ENCODE measurements at places on chromosomes 13 and 19.

DNA sequence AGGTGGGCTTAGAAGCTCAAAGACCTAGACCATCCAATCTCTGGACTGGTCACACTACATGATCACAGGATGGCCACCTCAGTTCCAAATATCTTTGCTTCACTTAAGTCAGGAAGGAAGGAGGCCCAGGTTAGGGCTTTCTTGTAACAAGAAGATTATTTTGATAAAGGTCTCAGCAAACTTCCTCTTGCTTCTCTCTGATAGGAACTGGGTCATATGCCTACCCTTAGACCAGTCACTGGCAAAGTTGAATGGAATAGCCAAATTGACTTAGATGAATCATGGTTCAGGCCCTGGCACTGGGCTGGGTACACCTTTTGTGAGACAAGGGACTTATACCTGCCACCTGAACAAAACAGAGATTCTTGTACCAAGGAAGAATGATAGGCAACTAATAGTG is 11.0 kb downstream of the FRY start:
- no peak for DNase-seq

GRCh38 chr19:38387550-38388348 is at the start of gene GGN:
TSS of gene GGN (minus strand) at chr19:38388034. CDS start at chr19:38387261, 773 bp downstream.
- DNase-seq, result peak; percentile 88

DNA sequence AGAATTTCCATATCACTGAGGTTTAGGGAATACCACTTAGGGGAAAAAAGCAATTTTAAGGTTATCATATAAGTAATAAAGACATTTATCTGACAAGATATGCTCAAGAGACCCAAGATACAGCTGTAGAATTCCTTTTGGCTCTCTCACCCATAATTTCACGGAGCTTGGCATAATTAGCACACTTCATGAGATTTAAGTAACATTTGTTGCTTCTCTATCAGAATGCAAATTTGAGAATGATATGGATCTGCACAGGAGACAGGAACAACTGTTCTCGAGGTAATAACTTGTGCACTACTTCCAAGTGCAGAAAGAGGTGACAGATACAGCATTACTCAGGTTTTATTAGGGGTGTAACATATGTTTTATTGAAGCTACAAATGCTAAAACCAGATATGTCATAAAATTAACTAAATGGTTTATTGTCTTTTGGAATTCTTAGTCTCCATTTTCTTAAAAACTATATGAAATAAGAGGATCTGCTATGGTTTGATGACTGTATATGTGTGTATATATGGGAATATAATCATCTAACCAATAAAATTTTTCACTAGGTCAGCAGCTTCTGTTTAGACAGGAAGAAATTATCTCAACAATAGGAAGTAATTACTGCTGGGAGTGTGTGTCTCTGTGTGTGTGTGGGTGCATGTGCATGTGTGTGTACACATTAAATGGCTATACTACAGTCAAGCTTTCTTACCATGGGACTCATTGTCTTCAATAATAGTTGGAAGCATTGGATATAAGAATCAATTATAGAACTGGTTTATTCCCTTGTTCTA is 401.3 kb downstream of the PCDH17 start:
- DNase-seq, result no peak

- DNase-seq, result no peak
These were observed 30.4 kb upstream of the FARP1 start for GRCh38 chr13:98112456-98112855.

DNA sequence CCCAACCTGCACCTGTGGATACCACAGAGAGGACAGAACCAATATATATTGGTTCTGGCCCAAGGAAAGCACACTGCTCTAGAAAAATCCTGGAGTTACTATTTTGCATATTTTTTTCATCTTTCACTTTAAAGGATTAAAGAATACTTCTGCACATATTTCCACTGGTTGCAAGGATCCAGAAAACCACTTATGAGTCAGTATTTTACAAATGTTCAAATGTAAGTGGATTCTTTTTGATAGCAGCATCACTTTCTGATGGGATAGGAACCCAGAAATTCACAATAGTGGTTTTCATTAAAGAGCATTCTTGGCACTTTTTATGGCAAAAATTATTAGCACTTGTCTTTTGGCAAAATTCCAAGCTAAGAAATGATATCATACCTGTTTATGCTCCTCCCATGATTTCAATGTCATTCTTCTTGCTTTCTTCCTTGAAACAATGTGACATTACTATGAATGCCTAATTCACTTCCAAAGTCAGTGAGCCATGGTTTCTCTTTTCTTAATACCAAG is 38.2 kb downstream of the MZT1 start:
- no peak for DNase-seq

DNA sequence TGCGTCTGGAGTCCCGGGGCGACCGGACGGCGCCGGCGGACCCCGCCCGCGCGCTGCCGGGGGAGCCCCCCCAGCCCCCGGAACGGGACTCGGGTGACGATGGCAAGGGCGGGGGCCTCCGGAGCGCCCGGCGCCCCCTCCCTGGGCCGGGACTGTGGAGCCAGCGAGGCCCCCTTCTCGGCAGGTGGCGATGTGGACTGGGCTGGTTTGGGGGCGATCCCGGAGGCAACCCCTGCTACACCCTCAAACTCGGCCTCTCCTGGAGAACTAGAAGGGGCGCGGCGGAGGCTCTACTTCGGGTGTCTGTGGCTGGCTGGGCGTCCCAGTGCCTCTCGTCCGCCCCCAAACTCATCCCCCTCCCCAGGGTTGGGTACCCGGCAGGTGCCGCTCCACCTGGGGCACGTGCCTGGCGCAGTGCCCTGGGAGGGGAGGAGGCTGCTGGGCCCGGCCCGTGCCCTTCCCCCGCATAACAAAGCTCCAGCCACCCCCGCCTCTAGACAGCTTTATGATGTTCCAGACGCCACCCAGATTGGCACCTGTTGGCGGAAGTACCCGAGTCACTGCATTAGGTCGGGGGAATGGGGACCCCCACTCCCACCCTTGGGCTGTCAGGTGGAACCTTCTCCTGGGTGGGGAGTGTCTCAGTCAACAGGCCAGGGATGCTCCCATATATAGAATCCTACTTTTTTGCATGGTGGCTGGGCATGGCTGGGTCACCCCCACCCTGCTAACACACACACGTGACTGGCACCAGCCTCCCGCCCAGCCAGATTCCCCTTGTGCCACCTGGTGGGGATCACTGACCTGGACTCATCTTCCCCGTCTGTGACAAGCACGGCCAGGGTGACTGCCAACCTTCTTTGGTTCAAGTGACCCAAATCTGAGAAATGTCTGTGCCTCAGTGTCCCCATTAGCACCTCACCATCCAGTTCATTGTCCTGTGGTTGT is 722 bp downstream of the PKN1 start:
- DNase-seq, result peak; percentile 73

GRCh38 chr13:101739382-101740178 is 287.1 kb downstream of the ITGBL1 start:
- DNase-seq, result no peak

DNA sequence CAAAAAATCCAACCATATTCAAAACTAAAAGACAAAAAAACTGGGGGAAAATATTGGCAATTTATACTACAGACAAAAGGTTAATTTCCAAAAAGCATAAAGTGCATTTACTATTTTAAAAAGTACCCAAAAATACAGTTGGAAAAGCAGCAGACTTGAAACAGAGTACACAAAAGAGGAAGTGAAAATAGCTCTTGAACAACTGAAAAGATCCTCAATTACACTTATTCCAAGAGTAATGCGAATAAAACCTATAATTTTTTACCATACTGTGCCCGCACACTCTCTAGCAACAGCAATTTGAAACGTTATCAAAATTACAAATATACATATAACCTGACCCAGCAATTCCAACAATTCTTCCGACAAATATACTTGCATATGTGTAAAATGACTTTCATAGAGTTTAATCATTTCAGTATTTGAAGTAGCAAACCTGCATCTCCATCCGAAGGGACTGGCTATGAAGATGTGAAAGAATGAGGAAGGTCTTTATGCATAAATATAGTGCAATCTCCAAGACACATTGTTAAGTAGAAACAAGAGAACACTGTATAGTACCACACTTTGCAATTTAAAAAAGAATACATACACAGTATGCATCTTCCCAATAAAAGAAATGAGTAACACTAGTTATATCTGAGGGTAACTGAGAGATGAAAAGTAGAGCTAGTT is 25.4 kb downstream of the ALG5 start:
- no peak for DNase-seq

DNA sequence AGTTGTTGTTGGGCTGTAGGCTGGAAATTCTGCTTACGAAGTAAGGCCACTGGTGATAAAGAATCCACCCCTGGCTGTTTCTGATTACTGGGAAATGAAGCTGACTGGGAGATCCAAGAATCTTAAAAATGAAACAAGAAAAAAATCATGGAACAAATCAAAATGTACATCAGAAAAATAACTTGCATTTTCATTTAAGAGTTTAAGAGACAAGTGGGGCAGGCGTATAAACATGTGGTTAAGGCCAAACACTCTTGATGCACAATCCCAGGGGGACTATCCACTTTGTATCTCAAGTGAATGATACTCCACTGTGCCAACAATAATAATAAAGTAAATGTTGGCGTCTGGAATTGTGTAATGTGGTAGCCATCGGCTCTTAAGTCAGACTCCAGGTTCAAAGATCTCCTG is 24.6 kb downstream of the ZMYM5 start:
- no peak for DNase-seq

- no peak for DNase-seq
These were observed 81.4 kb upstream of the GPC6 start for GRCh38 chr13:93145199-93145598.

DNA sequence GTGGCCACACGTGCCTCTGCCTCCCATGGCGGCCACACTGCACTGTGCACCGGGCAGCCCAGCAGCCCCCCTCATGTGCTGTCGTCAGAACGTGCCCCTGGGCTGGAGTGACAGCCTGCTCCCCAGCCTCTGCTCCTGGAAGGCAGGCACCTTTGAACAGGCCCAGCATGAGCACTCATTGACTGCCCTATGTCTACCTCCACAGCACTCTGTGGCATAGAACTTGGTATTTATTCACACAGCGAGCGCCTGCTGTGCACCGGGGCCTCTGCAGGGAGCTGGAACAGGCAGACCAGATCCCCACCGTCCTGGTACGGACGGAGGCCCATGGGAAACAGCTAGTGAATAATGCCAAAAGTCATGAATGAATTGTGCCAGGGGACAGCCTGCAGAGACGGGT is 53.7 kb downstream of the DPF1 start:
- no peak for DNase-seq

DNA sequence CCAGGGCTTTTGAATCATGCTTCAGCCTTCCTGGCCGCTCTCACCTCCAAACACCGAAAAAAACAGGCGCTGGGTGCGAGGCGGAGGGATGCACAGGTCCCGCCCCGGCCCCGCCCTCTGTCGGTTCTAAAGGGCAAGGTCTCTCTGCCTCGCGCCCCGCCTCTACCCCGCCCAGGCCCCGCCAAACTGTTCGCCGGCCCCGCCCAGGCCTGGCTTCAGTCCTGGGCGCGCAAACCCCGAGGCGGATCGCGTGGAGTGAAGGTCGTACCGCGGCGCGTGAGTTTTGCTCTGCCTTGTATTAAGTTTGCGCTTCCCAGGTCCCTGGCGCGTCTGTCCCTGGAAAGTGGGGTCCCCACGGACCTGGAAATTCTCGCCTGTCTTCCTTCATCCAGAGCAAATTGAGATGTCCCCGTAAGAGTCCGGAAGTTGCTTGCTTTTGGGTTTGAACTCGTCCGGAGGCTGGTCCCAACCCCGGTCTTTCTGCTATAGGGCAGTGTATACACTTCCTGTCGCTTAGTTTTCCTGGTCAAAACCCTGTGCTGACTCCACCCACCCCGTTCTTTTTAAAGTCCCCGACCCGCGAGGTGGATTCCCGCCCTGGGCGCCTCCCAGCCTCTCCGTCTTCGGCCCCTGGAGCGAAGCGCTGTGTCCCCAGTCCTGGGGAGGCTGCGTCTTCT is 8.4 kb downstream of the ZNF808 start:
- DNase-seq, result peak; percentile 95

DNA sequence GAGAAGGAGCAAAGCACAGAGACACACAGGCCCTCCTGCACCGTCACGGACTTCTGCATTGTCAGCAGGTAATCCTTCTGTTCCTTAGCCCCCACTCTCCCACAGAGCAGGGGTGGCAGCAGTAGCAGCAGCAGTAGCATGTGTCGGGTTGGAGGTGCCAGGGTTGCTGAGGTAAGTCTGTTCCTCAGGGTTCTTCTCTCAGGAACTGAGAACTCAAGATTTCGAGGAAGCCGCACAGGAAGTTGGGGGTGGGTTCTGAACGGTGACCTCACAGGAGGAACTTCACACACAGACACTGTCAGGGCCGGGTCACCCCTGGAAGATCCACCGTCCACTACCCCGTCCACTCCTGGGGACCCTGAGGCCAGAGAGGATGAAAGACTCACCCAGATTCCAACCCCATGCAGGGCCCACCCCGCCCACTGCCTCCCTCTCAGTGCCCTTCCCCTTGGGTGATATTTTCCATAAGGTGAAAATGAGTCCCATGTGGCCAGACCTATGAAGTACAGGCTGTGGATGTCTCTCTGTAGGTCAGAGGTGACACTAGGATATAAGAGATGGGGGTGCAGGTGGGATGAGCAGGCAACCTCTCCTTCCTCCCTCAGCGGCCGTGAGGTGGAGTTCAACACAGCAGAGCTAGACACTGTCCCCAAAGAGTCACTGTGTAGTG is at the start of gene SIGLEC12:
Gene SIGLEC12, minus strand, starts transcription at position 207 of the 670 bp plus-strand sequence. Its CDS starts 67 bp downstream, at position 140.
- DNase-seq, result no peak

DNA sequence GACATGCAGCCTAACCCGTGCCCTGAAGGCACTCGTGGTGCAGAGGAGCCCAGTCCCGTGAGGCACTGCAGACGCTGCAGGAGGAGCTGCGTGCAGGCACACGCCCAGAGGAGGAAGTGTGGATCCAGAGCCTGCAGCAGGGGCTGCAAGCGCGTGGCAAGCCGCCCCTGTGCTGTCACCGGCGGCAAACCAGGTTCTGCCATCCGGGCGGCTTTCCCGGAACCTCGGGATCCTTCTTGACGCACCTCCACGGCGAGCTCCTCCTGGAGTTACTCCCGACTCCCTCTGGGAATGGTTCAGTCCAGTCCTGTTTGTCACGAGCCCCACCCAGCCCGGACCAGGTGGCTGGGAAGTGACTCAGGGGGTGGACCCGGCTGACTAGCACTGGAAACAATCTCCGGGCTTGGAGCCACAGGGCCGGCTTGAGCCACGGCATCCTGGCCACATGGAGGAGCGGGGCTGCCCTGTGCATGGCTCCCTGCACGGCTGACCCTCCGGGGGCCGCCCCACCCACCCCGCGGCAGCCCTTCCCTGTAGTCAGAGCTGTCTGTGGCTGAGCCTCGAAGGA is 10.2 kb downstream of the DPP9 start:
- peak; percentile 93 for DNase-seq

- no peak for DNase-seq
These were observed 143.3 kb downstream of the KDM4B start for GRCh38 chr19:5112175-5112574.

- no peak for DNase-seq
These were observed 284.4 kb downstream of the ZNF536 start for GRCh38 chr19:30656520-30657100.

DNA sequence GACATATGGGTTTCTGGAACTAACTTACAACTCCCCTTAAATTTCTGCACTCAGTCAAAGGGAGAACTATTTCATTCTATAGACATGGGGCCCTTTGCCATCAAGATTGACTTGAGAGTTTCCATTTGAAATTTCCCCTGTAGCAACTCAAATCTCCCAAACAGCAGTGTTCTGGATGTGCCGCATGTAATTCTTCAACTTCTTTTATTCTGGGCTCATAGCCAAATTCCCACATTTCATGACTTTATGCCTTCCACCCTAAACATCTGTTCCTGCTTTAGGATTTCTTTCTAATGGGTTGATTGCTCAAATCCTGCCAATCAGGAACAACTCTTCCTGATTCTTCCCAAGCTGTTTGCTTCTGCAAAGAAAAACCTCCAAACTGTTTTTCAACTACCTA is 336.0 kb downstream of the TBC1D4 start:
- no peak for DNase-seq
